ENCODE measurements at places on chromosomes 13 and 19.
A peak's percentile ranks its signal among the peaks of the same experiment; 100 is the strongest.

DNA sequence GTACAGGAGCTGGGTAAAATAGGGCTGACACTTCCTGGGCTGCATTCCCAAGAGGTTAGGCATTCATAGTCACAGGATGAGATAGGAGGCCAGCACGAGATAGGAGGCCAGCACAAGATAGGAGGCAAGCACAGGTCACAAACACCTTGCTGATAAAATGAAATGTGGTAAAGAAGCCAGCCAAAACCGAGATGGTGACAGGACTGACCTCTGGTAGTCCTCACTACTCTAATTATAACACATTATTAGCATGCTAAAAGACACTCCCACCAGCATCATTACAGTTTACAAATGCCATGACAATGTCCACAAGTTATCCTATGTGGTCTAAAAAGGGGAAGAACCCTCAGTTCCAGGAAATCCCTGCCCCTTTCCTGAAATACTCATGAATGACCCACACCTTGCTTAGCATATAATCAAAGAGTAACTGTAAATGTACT is 20.9 kb upstream of the IGSF23 start:
- DNase-seq = no peak

GRCh38 chr13:85462792-85463425 is 336.3 kb downstream of the SLITRK6 start:
- DNase-seq = no peak

GRCh38 chr13:91408971-91409370 is 10.6 kb downstream of the GPC5 start:
- DNase-seq = no peak

GRCh38 chr13:49165798-49166752 is 54.1 kb upstream of the MLNR start:
- no peak for DNase-seq

DNA sequence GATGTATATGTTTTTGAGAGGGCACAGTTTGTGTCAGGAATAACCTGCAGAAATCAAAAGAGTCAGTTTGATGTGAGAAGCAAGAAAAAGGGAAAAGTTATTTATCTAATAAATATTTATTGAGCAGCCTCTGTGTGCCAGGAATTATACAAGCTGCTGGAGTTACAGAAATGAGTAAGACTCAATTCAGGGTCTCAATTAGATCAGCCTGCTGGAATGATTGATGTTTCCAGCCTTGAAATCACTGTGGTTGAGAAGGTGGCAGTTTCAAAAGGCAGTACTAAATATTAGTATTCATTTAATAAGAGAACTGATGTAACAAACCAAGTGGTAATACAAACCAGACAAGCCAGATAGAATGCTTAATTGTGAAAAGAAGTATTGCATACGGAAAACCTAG is 782.4 kb upstream of the GPC6 start:
- no peak for DNase-seq

- DNase-seq = no peak
These were observed 35.6 kb downstream of the TNFRSF19 start for GRCh38 chr13:23605831-23606230.

GRCh38 chr13:46184277-46184699 is 2.3 kb upstream of the LCP1 start:
- DNase-seq = no peak

DNA sequence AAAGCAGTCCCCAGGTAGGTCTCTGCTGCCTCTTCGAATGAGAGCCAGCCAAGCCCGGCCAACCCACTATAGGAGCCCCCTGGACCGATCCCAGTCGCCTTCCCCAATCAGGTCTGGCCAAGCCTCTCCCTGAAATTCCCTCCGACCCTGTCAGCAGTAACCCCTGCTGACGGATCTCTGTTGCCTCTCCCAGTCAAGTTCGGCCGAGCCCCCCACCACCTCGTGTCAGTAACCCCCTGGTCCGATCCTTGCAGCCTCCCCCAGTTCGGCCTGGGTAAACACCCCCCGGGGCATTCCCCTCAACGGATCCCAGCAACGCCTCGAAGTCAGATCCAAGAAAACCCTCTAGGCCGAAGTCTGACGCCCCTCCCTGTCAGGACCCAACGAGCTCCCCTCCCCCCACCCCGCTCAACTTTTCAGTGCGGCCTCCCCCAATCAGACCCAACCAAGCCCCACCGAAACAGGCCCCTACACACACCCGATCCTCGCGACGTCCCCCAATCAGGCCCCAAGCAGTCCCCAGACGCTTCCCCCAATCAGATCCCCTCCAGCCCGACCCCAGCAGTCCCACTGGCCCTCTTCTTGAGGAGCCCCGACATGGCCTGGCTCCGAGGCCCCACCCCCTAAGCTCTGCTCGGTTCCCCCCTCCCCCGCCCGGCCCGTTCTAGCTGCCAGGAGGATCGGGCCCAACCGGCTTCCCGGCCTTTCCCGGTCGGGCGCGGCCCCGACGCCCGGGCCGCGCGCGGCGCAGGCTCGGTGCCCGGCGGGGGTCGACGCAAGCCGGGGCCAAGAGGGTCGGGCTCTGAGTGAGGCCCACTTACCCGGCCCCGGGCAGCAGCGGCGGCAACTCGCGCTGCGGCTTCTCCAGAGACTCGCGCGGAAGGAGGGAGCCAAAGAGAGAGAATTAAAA is 1.8 kb downstream of the TNPO2 start:
- DNase-seq = peak; percentile 75

GRCh38 chr13:36959456-36960116 is 39.5 kb upstream of the SMAD9 start:
- DNase-seq = no peak

DNA sequence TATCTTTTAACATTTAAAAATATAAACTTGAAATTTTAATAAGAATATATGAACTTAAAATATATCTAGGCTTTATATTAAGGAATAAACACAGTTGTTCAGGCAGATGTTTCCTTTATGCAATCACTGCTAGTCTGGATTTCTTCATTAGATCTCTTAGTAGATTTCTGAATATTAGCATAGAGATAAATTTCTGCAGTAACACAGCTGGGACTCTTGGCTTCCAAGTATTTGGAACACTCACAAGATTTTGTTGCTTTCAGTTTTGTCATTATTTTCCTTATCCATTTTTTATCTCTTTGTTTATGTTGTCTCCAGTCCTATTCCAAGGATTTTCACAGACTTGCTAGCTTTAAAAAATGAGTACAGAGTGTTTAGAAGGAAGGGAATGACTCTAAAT is 857.1 kb downstream of the GPC5 start:
- no peak for DNase-seq

GRCh38 chr13:114128624-114129522 is 3.5 kb downstream of the RASA3 start:
- DNase-seq = peak; percentile 84

DNA sequence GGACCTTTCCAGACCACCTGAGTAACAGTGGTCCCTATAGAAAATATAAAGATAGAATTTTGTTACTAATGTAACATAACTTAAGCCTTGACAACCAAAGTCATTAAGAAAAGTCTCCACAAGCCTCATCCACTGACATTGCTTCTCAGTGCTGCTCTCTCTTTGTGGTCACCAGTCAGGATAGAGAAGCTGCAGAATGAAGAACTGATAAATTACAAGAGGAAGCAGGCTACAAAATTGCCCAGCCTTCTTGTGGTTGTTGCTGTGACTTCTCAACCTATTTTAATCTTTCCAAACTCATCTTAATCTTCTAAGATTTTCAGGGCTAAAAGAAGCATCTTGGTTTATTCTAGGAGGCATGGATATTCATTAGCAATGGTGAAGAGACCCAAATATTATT is 343.8 kb downstream of the MZT1 start:
- no peak for DNase-seq

DNA sequence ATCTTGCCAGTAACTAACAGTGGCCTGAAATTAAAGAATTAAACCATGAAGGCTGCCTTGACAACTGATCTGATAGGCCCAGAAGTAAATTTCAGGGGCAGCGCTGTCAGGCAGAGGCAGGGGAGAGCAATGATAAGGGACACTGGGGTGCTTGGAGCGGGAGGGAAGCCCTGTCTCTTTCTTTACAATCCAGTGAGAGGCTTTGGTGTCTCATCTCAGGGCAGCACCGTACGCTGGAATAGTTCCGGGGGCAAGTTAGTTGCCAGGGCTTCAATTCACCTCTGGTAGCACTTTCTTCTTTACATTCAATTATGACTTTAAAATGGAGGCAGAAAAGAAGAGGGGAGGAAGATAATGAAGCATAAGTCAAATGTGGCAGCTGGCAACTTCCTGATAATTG is 74.6 kb downstream of the CBY2 start:
- no peak for DNase-seq

GRCh38 chr19:53007606-53008005 is 6.1 kb upstream of the ERVV-1 start:
- no peak for DNase-seq

GRCh38 chr13:73166204-73166603 is 107.4 kb downstream of the KLF5 start:
- DNase-seq = no peak

GRCh38 chr13:113292021-113292862 is 4.8 kb upstream of the LAMP1 start:
- DNase-seq = no peak

DNA sequence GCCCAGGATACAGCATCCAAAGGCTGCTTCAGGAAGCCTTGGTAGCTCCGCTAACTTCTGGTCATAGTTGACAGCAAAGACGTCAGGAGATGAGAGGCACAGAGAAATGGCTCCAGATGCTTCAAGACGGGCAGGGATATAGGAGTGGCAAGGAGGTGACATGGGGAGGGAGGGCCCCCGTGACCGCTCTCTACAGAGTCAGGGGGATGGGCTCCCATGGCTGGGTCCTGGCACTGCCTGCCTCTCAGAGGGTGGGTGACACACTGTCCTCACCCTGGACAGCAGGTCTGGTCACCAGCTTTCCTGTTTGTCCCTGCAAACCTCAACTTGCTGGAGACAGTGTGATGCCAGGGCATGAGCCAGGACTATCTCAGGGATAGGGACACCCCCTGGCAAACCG is 10.3 kb upstream of the ZNF14 start:
- no peak for DNase-seq

DNA sequence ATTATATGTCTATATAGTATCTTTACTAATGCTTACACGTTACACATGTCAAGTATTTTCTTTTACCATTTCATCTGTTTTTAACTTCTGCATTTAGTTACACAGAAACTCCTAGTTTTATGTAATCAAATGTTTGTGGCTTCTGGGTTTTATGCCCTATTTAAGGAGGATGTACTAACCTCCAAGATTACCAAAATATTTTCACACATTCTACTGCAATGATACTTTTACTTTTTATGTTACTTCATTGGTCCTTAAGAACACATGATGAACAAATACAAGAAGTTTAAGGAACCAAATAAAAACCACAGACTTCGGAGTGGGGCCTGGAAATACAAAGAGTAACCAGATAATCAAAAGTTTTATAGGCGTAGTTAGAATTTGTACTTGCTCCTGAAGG is 37.2 kb downstream of the ZC3H13 start:
- DNase-seq = peak; percentile 45

- no peak for DNase-seq
These were observed 4.3 kb downstream of the FOSB start for GRCh38 chr19:45471931-45472562.

- DNase-seq = no peak
These were observed 20.9 kb downstream of the CARM1 start for GRCh38 chr19:10892256-10892655.

DNA sequence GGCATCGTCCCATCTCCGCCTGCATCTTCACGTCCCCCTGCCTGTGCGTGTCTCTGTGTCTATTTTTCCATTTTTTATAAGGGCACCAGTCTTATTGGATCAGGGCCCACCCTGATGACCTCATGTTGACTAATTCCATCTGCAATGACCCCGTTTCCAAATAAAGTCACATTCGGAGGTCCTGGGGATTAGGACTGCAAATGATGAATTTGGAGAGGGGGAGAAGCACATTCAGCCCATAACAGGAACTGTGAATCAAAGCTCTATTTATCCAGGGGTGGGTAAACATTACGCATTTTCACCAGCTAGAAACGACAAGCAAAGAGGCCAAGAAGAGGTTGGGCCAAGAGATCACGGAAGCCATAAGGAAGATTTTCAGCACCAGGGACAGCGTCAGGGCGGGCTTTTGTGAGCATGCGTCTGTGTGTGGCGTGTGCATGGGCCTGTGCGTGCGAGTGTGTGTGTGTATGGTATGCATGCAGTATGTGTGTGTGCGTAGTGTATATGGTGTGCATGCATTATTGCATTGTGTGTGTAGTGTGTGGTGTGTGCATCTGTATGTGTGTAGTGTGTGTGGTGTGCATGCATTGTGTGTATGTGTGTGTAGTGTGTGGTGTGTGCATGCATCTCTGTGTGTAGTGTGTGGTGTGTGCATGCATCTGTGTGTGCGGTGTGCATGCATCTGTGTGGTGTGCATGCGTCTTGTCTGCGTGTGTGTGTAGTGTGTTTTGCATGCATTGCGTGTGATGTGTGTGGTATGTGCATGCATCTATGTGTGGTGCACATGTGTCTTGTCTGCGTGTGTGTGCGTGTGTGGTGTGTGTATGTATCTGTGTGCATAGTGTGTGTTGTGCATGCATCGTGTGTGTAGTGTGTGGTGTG is 19.6 kb downstream of the CELF5 start:
- peak; percentile 72 for DNase-seq

DNA sequence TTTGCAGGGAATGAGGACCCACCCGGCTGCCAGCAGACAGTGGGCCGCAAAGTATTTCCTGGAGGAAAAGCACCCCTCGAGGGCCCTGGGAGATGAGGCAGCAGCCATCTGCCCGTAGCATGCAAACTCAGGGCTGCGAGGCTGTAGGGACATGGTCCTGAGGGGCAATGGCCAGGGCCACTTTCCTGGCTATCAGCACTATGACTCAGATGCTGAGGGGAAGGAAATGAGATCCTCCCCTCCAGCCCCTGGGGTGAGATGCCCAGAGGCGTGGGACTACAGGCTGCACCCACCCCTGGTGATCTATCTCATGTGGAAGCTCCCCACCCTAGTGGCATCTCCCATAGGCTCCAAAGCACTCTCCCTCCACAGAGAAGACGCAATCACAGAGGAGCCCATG is 80.1 kb downstream of the SLC7A1 start:
- DNase-seq = no peak

DNA sequence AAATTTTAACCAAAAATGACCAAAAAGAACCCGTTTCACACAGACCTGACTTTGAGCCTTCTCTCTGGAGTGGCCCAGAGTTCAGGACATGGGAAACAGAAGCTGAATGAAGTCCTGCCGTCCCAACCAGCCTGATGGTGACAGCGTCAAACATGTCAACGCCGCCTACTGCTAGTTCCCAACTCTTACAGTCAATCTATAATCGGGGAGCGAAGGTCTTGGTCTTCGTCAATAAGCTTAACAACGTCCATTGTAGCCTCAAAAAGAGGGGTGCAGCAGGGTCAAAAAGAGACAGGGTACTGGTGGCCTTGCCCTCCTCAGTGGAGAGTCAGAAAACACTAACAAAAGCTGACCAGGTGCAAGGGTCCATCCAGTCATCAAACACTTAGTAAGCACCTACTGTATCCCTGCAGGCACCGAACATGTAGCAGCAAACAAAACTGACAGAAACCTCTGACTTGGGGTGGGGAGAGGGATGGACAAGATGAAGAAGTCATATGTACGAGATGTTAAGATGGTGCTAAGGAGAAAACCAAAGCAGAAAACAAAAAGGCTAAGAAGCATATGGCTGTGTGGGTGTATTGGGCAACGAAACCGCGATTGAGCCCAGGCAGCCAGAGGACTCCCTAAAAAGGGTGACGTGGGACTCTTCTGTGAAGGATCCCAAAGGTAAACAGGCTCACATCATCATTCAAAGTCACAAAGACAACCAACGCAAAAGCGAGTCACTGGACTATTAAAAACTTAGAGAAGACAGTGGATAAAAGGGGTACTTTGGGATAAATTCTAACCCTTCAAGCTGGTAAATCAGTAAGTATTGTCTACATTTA is 12.0 kb downstream of the MLLT1 start:
- no peak for DNase-seq

- DNase-seq = no peak
These were observed 28.7 kb downstream of the TMEM161A start for GRCh38 chr19:19109601-19110000.
